ENCODE measurements at places on chromosomes 7 and 10.

DNA sequence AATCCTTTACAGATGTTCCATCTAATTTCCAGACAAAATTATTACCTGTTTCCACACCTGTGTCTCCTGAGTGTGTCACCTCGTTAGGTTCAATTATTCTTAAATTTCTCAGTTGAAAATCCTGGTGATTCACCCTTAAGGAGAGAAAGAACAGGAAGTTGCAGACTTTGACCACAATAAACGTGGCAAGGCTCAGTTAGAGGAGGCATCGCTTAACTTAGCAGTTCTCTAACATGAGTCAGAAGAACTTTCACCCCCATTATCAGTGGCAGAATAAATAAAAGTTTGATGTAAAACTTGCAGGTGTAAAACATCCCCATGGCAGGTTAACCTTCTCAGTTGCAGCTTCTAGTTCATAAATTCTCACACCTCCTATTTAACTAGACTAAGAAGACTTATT, 8.3 kb downstream of the XPNPEP1 start:
- DNase-seq = peak; percentile 62

DNA sequence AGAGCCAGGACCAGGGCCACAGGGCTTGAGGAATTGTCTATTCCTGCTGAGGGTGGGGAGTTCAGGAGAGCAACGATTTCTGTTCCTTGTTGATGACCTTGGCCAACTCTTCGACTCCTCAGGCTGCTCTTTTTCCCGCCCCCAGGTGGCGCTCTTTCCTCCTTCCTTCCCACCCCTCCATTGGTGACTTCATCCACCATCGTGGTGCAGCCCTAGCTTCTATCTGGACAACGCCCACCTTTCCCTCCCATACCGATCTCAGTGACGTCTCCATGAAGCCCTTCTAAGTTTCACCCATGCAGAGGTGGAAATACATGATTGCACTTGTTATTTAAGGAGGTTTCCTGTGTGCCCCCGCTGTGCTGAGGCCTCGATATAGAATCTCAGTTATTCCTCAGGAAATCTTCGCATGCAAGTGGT, 22.1 kb upstream of the CARD11 start:
- peak; percentile 53 for DNase-seq

- DNase-seq = no peak
Observed at GRCh38 chr10:47241946-47242867, 57.8 kb upstream of the GDF10 start.

DNA sequence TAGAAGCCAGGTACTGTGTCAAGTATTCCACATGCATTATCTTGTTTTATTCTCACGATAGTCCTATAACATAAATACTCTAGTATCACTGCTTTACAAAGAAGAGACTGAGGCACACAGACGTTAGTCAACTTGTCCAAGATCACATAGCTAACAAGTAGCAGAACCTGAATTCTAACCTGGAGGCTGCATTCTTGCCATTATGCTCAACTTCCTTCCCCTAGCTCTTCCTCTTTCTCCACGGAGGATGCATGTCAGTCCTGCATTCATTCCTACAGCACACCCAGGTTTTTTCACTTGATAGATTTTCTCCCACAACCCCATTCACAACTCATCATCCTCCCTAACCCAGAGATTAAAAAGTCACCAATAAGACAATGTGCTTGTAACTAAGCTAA, 388.5 kb upstream of the NFE2L3 start:
- no peak for DNase-seq

GRCh38 chr7:127392566-127393367, at the start of gene ZNF800:
Gene ZNF800, minus strand, starts transcription at chr7:127392708. Its CDS starts 1,151 bp downstream, at chr7:127391557.
- DNase-seq = peak; percentile 84

DNA sequence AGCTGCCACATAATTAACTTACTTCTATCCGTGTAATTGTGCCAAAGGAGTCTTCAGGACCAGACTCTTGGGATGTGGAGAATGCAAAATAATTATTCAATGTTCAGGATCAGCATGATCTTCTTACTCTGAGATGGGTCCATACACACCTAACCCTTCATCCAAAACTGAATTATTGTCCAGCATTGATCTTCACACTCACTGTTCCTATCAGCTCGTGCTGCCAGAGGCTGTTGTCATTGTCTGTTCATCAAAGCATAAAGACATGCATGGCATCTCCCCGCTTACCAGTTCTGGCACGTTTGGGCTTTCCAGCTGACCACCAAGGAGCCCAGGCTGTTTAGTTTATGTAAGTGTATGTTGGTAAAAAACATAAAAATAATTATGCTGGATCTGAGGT, 1090.7 kb downstream of the DNAJB9 start:
- no peak for DNase-seq

DNA sequence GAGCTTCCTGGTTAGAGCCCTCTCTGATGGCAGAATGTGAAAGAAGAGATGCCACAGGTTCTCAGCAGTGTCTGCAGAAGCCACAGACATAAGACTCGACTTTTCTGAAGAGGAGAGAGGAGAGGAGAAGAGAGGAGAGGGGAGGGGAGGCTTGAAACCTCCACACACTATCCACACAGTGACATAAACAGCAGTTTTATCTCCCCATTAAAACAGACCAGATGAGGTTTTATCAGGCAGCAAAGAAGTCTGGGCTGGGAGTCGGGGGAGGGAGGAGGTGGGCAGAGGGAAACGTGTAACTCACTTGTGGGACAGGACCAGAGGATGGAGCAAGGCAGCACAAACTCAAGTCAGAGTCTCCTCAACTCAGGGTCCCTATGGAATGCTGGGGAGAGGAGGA, 76.5 kb downstream of the XPNPEP1 start:
- DNase-seq = no peak

GRCh38 chr10:79021331-79021907, 47.3 kb upstream of the ZMIZ1 start:
- no peak for DNase-seq

GRCh38 chr10:98110356-98110755, 24.1 kb upstream of the R3HCC1L start:
- DNase-seq = no peak

DNA sequence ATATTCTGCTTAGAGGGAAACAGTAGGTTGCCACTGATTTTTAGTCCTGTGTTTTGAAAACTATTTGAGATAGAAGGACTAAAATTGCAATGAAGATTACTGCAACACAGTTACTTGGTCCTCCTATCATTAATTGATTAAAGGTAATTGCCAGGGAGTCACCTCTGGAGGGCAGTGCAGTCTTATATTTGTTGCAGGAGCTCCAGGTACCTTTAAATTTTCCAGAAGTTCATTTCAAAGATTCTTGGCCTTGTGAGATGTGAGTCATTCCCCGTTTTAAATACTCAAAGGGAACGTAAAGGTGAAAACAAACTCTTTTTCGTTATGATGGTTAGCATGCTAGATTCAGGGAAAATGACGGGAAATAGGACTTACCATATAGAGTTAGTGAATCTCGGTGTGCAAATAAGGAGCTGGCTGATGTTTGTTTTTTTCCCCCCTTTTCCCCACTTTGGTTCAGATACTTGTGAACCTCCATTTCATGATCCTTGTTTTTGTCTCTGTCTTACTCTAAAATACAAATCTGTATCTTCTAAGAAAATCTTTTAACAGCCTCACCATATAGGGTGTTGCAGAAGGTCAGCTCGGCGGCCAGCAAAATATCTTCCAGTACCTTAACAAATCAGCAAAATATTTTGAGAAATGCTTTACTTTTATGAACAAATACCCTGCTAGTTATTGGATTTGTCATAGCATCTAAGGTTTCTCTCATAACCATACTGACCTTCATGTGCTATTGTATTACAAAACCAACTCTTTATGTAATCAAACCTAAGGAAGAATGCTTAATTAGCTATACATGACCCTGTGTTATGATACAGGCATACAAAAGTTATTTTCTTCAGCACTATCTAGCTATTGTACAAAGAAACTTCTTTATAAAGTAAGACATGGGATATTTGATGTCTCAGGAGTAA, 143.0 kb upstream of the HDAC9 start:
- no peak for DNase-seq

- DNase-seq = no peak
Observed at GRCh38 chr10:75654171-75654771, 222.8 kb downstream of the LRMDA start.

DNA sequence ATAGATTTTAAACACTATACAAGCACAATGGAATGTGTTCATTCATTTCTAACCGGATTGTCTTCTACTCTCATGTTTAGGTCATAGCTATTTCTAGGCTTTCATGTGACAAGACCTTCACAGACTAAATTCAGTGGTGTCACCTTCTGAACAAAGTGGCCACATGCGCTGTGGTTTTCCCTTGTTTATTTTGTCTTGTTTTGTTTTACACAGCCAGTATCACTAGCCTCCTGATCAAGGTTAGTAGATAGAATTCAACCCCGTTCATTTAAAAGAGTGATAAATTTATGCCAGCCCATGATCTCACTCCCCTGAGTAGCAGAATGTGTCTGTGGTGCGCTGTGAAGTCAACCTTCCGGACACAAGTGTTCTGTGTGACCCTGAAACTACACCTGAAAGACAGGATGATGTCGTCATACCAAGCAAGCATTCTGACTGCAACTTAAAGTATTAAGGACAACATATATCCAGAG, 209.1 kb downstream of the CREB5 start:
- no peak for DNase-seq

All from central memory CD4-positive, alpha-beta T cell (primary cell).